Activated CD4-positive, alpha-beta T cell treated with anti-CD3 and anti-CD28 coated beads for 4 hours (primary cell): ENCODE measurements at places on chromosomes 5 and 9.

- no peak for DNase-seq
Measured at GRCh38 chr5:54272746-54273145, 37.6 kb downstream of the ARL15 start.

- no peak for DNase-seq
Measured at GRCh38 chr5:146825033-146825432, 53.5 kb downstream of the PPP2R2B start.

GRCh38 chr5:170154744-170155143 is 49.0 kb downstream of the FOXI1 start:
- DNase-seq = no peak

GRCh38 chr5:143484601-143485000 is 81.1 kb upstream of the NR3C1 start:
- DNase-seq = no peak

DNA sequence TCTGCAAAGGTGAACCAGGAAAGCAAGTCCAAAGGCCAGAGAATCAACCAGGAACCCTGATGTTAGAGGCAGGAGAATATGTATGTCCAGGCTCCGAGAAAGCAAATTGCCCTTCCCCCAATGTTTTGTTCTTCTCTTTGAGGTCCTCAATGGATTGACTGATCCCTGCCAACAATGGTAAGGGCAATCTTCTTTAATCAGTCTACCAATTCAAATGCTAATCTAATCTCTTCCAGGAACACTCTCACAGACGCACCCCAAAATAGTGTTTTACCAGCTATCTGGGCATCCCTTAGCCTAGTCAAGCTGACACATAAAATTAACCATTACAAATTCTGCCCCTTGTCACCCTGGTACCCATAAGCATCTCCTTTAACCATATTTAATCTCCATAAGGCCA is 398.0 kb downstream of the RAB3C start:
- no peak for DNase-seq

GRCh38 chr5:38780945-38781344 is 64.9 kb upstream of the OSMR start:
- DNase-seq = no peak

GRCh38 chr5:10985721-10986110 is 224.7 kb upstream of the DAP start:
- no peak for DNase-seq

DNA sequence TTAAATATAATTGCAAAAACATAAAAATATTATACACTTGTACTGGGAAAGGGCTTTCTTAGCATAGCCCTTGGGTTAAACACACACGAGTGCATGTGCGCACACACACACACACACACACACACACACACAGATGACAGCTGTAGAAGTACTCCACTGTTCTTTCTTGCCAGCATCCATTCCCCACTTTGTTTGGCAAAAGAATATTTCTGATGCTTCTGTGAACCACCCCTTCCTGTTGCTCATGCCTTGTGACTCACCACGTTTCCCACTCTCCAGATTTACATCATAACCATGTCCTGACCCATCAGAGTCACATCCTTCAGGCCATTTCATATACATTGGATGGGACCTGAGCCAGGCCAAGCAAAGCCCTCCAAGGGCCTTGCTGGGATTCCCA is 280.1 kb downstream of the DNAH5 start:
- no peak for DNase-seq

DNA sequence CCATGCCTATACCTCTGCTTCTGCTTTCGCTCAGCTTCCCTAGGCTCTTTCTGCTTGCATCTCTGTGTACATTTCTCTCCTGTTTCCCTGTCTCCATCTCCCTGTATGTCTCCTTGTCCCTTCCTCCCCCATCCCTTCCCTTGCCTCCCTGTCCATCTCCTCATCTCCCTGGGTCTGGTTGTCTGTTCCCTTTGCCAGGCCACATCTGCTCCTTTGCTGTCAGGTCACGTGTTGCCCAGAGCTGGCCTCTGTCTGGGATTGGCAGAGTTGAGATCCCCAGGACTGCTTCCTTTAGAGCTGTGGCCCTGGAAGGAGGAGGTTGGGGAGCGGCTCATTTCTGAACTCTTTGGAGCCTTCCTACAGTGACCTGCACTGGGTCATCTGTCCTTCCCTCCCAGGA is 31.8 kb upstream of the PTGS1 start:
- DNase-seq = no peak

DNA sequence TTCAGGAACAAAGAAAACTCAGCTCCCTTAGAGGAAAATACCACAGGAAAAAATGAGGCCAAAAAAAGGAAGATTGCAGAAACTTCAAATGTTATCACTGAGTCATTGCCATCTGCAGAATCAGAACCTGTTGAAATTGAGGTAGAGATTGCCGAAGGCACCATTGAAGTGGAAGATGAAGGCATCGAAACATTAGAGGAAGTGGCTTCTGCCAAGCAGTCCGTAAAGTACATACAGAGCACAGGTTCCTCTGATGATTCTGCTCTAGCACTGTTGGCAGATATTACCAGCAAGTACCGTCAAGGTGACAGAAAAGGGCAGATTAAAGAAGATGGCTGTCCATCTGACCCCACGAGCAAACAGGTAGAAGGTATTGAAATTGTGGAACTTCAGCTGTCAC is 30.8 kb upstream of the NIM1K start:
- peak; percentile 8 for DNase-seq

DNA sequence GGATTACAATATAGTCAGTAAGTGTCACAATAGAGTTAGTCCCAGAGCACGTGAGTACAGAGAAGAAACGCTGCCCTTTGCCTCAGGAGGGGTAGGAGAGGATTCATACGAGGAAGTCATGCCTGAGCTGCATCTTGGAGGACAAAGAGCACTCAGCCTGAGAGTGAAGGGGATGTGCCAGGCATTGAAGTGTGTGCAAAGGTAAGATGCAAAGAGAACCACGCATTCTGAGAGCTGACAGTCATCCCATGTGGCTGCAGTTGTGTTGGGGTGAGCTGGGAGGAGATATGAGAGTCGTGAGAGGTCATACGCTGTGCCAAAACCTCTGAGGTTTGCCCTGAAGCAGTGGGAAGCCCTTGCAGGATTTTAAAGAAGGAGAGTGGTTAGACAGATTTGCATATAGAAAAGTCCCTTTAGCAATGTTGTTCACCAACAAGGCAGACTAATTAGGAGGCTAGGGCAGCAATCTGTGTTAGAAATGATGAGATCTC is 97.5 kb downstream of the PIP5K1B start:
- DNase-seq = no peak

DNA sequence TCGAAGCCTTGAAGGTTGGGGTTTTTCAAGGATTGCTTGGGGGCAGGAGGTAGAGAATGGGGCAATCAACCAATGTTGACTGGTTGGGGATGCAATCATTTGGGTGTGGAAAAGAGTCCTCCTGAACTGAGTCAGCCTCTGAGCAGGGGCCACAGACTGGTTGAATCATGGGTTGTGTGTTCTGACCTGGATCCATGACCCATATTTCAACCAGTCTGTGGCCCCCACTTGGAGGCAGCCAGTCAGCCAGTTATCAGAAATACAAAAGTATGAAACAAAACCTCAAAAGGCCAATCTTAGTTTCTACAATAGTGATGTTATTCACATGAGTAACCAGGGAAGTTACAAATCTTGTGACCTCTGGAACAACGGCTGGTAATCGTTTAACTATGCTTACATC is 81.4 kb upstream of the RANBP6 start:
- DNase-seq = no peak

DNA sequence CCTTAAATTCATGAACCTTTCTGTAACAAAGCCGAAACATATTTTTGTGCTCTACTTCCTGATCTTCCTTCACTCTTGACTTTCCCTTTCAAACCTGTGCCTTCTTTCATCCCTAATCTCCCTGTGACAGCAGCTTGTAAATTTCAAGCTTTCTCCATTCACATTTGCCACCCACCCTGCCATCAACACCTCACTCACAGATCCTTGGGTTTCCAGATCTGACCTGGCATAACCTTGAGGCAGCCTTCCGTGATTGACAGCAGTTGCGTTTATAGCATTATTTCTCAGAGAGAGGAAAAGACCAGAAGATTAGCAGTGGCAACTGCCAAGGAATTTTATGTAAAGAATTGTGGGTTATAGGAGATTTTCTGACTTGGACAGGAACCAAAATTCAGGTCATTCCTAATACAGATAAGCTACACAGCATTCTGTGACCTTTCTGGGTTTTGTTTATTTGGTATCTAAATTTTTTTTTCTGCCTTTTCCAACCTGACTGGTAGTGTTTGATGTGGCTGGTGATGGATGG is 260.0 kb downstream of the NR2F1-AS1 start:
- DNase-seq = no peak

DNA sequence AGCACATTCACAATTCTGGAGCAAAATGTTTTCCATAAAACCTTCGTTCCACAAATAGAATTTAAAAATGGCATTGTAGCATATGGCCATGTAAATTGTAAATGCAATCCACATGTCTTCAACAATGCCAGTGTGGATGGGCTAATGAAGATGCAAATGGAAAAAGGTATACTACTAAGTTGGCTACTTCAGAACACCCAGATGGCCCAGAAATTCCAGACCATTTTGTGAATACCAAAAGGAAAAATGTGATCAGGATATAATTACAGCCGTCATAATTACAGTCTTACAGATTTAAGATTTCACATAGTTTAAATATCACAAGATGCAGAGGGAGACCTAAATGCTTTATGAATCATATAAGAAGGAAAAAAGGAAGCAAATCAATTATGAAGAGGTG is 117.2 kb downstream of the TSSK1B start:
- no peak for DNase-seq

DNA sequence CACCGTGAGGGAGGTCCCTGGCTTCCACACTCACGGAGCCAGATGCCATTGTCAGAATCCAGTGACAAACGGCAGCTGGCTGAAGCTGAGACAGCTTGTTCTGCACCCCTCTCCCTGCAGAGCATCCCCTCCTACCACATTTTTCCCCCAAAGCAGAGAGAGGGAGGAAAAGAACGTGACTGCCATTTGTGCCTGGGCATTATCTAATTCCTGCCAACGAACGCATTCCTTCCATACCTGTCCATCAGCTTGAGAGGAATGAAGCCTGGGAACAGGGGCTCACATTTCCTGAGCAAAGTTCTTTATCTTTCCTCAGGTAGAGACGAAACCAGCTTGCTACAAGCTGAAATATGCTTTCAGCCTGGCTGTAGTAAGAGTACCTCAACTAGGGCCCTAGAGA is 175.4 kb downstream of the SLIT3 start:
- no peak for DNase-seq

GRCh38 chr5:10515492-10515891 is 48.4 kb upstream of the ANKRD33B start:
- no peak for DNase-seq

- no peak for DNase-seq
Measured at GRCh38 chr5:65809817-65810531, 88.0 kb downstream of the NLN start.

GRCh38 chr5:132381614-132382013 is 12.1 kb downstream of the SLC22A5 start:
- DNase-seq = no peak

- DNase-seq = no peak
Measured at GRCh38 chr9:127053057-127053821, 69.2 kb downstream of the ANGPTL2 start.

DNA sequence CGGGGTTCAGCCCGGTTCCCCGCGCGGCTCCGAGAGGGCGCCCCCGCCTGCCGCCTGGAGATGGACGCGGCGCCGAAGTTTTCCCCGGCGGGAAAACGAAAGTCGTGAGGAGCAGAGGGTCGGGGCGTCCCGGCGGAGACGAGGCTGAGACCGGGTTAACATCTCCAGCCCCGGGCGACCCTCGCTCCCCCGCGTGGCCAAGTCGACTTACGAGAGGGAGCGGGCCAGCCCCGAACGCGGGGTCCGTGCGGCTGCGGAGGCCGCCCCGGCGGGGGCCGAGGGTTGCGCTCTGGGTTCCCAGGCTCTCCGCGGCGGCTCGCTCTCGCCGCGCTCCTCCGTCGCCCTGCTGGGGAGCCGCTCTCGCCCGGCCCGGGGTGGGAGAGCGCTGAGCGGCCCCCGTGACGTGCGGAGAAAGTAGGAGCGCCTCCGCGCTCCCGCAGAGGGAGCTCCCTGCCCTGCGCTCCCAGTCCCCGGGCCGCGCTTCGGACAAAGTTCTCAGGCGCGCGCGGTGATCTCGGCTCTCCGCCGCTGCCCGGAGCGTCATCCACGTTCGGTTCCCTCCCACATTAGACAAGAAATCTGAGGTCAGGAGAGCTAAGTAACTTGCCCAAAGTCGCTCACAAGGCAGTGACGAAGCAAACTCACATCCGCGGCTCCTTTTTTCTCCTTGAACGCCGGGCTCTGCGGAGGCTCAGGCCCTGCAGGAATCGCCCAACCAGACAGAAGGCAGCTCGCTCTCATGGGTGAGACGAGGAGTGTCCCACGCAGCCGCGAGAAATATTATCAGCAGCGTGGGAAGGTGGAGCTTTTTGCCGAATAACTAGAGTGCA is 1.2 kb upstream of the GCNT4 start:
- peak; percentile 54 for DNase-seq

DNA sequence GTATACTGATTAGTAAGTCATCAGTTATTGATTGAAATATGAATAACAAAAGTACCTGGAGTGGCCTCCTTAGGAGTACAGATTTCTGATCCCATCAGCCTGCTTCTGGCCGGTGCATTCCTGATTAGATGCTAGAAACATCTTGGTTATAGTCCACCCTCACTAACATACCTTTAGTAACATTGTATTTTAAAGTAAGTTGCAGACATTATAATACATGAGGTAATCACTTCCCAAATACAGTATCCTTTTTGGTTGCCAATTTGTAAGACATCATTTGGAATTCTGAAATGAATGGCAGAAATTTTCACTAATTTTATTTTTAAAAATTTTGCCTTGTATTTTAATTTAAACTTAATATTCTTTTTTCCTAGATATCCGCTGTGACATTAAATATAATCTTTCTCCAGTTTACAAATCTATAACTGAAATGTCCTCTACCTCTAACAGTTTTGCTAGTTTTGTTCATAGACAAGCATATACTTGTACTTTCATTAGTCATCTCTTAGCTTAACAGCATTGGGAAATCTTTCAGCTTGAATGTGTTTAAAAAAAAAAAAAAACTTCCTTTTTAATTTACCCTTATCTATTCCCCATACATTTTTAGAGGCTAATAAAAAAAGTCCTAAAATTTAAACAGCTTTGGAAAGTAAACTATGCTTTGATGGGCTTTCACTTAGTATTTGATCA is 178.9 kb downstream of the XRCC4 start:
- no peak for DNase-seq

DNA sequence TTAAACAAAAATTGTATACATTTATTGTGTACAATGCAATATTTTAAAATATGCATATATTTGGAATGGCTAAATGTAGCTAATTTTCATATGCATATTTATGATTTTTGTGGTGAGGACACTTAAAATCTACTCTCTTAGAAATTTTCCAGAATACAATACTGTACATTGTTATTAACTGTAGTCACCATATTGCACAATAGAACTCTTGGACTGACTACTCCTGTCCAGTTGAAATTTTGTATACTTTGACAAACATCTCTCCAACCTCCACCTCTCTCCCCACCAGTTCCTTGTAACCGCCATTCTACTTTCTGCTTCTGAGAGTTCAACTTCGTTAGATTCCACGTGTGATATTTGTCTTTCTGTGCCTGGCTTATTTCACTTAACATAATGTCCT is 49.2 kb upstream of the TAF11L2 start:
- DNase-seq = no peak

- DNase-seq = no peak
Measured at GRCh38 chr5:33343676-33344327, 97.0 kb upstream of the TARS1 start.
